ENCODE measurements at places on chromosomes 6 and 20.

- no peak for DNase-seq
Observed at GRCh38 chr20:45842169-45842812, 8.7 kb downstream of the SNX21 start.

GRCh38 chr6:78896227-78896626, 28.9 kb downstream of the IRAK1BP1 start:
- no peak for DNase-seq

- no peak for DNase-seq
Observed at GRCh38 chr20:44356353-44356723, 839 bp downstream of the HNF4A start.

GRCh38 chr20:34293589-34293988, 9.6 kb downstream of the AHCY start:
- DNase-seq = no peak

All from fibroblast of skin of right quadriceps (primary cell).